Mesenchymal stem cell (in vitro differentiated cells and primary cell): ENCODE measurements at places on chromosomes 4 and X.

- no peak for DNase-seq
These were observed 70.5 kb downstream of the CLCN5 start for GRCh38 chrX:49992853-49993252.

- DNase-seq, result peak; percentile 95
These were observed 180.4 kb upstream of the FAT1 start for GRCh38 chr4:186904101-186904500.

DNA sequence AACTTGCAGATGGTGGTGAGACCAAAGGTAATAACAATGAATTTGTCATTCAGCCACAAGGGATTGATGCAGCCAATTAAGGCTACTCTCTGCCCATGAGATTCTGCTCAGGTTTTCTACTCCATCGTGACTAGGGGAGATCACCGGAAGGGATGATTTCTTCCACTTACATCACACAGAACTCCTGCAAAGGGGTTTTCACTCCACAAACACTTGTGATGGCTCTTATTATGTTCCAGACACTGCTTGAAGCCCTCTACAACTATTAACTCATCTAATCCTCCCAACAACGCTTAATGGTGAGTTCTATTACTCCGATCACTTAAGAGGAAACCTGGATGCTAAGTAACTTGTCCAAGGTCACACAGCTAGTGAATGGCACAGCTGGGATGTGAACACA lies 55.9 kb downstream of the MTNR1A start:
- no peak for DNase-seq

DNA sequence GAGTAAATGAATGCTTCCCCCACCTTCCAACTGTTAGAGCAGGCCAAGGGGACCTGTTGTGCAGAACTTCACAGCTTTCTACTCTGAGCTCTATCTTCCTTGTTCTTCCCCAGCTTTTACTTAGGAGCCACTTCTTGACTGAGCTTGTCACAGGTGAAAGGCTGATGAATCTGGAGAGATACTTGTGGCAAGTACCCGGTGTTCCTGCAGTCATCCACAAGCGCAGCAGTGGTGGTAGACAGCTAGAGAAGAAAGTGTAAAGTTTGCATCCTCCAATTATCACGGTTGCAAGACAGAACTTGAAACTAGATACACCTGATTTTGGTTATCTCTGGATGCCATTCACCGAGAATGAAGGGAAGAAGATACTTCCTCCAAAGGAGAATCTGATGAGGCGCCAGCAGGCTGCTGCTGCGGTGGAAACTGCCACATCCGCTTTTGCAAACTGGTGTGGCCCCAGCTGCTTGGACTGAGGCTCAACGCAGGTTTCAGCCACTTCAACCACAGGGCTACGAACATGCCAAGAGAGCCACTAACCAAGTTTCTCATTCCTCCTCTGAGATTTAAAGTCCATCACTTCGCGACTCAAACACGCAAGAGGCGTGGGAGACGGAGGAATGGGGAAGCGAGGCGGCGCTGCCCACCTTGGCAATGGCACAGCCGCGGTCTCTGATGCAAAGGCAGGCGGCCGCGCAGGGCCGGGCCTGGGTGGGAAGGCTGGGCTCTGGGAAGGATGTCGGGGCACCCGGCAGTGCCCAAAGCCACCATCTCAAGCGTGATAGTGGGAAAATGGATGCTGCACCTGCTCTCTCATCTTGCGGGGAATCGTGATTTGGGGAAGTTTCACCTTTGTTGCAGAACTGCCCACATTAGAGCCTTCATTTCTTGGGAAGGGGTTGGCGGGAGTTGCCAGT lies 1.3 kb upstream of the FHIP1A start:
- DNase-seq, result peak; percentile 3

DNA sequence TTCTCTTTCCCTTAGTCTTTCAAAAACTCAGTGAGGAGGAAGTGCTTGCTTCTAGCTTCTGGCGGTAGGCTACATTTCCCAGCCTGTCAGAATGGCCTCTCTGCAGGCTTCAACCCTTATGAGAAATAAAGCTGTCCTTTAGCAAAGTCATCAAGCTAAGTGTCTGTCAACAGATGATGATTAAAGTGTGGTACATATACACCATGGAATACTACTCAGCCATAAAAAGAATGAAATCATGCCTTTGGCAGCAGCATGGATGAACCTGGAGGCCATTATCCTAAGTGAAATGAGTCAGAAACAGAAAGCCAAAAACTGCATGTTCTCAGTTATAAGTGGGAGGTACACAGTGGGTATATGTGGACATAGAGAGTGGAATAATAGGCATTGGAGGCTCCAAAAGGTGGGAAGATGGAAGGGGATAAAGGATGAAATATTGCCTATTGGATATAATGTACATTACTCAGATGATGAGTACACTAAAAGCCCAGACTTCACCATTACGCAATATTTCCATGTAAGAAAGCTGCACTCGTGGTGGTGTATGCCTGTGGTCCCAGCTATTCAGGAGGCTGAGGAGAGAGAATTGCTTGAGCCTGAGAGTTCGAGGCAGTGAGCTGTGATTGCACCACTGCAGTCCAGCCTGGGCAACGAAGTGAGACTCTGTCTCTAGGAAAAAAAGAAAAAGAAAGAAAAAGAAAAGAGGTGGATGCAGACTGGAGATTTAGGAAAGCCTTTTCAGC lies 7.9 kb downstream of the TRIM2 start:
- peak; percentile 85 for DNase-seq

DNA sequence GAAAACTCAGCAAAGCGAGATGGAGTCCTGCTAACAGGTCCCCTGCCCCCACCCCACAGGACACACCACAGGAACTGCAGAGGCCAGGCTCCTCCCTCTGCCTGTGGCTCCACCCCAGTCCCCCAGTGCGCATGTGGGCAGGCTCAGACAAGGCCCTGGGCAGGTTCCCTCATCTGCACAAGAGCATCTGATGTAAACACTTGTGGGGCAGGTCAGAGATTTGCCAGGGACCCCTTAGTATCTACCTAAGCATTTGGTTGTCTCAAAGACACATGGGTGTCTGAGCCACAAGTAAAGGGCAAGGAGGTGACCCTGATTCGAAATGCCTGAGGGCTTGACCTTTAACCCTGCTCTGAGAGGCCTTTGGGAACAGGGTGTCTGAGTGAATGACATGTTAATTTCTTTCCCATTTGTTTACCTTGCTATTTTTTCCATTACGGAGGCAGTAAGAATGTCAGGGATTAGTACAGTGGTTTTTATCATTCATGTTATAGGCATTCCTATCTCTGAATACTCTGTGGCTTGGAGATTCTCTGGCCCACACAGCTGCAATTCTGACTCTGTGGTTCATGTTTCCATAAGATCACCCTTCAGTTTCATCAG lies 85.3 kb downstream of the ZNF518B start:
- no peak for DNase-seq

DNA sequence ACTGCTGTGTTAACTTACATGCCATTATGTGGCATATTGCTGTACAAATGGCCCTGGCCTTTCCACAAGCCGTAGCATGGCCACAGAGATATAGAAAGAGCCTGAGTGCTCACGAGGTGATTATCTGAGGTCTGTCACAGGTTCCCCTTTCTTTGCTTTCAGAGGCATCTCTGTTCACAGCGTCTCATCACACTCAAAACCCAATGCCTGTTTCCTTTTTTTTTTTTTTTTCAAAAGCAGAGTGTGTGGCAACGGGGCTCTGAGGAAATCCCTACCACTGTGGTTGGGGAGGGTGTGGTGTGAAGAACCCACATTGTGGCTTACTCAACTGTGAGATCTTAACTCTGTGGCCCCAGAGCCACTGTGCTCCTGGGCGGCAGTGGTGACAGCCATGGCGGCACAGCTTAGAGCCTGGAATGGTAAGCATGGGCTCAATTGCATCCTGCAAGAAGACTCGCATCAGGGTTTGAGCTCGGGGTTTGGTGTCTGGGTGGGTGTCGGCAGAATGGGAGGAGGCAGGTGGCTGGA lies 30.8 kb downstream of the RTL5 start:
- no peak for DNase-seq

DNA sequence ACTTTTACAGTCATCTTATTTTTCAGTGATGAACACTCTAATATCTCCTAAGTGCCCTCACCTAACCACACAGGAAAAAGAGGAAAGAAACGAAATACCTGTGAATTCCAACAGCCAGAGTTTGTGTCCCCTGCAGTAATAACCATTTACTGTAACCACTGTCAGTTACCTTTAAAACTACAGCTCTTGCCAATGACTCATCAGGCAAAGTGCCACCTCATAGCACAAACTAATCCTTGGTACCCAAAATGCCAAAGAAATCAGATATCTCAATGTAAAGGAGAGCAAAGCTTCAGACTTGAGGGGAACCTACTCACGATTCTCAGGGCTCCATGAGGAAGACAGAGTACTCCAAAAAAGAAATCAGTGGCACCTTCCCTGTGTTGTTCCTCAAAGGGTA lies 146.5 kb downstream of the NDST3 start:
- no peak for DNase-seq

DNA sequence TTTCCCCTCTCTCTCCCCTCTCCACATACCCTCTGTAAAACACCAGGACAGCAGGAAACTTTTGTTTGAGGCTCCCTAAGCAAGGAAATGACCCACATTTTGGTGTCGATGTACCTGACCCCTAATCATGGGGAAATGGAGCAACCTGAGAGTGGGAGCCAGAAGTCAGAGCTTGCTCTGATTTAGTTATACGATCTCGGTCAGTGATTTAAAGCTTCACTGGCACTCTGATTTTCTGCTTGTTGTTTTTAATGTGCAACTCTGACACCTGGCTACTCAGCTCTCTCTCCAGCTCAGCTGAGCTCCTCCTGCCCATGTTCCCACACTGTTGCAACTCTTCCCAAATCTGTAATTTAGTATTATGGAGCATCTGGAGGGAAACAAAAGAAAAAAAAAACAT lies 408.6 kb downstream of the ADAM29 start:
- DNase-seq, result no peak

DNA sequence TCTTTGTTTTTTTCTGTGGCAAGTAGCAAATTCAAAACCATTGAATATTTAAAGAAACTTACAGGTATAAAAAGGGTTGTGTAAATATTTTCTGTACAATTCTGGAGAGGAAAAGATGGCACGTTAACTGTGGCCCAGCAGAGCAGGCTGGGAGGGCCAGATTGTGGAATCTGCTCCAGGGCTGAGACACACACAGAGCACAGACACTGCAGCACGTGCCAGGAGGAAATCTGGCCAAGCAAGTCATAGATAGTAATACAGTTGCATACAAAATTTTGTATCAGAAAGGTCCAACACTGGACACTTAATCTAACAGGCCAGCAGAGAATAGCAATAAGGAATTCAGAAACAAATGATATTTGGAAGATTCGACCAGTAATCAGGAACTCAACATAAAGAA lies 763.7 kb downstream of the PDHA2 start:
- no peak for DNase-seq

DNA sequence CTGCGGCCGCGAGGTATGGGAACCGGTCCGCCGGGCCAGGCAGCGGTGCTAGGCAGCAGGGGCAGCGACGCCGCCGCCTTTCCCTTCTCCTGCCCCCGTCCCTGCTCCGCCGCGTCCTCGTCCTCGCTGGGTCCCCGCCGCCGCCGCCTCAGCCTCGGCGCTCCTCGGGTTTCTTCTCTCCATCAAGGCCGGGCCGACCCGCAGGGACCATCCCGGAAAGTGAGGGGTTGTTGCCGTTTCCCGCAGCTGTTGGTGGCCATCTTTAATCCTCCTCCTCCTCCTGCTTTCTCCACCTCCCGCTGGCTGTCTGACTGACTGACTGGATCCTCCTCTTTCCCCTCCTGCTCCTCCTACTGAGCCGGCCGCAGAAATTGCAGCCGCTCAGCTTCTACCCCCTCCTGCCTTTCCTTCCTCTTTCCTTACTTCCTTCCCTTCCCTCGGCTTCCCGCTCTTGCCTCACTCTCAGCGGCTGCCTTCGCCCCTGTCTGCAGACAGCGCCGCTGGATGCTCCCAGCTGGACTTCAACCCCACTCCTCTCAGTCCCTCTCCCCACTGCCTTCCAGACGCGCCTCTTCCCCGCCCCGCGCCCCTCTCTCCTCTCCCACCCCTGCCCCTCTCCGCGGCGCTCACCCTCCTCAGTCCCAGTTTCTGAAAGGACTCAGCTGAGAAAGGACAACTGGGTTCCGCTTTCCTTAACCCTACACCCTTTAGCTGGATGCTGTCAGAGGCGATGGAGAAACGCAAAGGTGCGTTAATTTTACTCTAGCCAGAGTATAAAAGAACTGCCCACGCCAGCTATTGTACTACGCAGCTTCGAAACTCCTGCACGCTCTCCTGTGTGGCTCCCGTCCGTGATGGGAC lies at the start of gene WDFY3:
WDFY3 (minus strand) TSS at position 309 of the 861 bp plus-strand sequence. CDS start 106,099 bp downstream, outside the sequence.
- DNase-seq, result peak; percentile 95

GRCh38 chrX:95063554-95063953 lies 1389.5 kb downstream of the FAM133A start:
- peak; percentile 25 for DNase-seq

GRCh38 chrX:108307132-108308085 lies 130.8 kb downstream of the COL4A6 start:
- DNase-seq, result no peak

DNA sequence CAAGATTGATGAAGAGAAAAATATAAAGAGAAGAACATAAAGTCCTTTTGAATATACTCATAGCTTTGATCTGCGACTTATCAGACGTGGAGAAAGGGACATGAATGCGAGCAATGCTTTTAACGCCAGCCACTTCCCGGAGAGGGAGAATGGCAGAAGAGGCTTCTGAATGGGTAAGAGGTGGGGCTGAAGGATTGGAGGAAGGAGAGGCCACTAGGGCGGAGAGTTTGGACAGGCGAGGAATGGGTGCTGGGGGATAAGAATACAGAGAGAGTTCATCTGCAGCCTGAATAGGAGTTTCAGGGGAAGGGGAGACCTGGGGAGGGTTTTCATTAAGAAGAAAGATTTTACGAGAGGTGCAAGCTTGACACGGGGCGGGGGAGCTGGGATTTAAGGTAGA lies 2534.9 kb downstream of the PCDH7 start:
- DNase-seq, result no peak

DNA sequence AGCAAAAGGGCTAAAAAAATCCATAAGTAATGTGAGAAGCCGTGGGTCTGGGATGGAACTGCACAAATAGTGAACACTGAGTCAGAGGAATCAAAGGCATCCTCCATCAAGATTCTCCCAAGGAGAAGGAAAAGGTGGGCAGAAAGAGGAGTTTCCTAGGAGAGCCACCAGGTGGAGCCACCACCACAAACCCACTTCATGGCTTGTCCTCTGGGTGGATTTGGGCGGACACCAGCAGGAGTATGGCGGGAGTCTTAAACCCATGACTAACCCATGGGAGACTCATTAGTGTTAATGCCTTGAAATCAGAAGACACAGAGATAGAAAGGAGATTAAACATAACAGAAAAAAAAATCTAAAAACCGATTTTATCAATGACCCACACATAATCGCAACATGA lies 147.7 kb downstream of the SH3KBP1 start:
- DNase-seq, result peak; percentile 66

DNA sequence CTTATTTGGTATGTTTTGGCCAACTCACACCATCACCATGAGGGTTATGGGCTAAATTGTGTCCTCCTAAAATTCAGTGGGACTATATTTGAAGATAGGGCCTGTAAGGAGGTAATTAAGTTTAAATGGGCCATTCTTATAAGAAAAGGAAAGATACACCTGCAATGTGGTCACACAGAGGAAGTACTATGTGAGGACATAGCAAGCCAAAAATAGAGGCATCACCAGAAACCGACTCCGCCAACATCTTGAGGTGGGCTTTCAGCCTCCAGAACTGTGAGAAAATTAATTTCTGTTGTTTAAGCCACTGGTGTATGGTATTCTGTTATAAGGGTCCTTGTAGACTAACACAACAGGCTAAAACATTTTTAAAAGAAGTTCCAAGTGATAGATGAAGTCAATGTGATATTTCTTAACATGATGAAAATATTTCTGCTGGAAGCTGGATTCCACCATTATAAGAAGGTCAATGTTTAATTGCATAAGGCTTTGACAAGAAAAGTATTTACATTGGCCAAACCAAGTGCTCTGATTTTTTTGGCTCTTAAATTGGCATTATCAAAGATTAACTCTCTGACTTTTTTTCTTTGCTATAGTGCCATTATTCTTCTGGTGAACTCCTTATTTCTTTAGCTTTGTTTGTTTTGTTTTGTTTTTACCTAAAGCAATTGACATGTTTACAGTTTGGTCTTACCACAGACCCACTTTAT lies 540.9 kb downstream of the PPARGC1A start:
- no peak for DNase-seq
